T-helper 9 cell (primary cell): ENCODE measurements at places on chromosomes 1 and 21.

DNA sequence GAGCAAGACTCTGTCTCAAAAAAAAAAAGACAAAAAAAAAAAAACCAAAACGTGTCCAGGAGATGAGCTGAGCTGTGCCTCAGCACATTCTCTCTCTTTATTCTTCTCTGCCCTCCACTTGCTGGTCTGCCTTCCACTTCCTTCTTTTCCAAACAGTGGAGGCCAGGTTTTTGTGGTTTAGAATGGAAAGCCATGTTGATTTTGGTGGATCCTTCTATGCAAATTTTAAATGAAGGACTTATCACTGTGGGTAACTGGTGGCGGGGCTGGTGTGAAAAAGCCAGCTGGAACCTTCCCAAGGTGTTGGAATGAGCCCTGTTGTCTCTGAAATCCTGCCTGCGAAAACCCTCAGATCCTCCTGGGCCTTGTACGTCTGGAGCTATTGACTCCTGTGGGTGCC lies 61.9 kb downstream of the PTPRU start:
- DNase-seq, result no peak

DNA sequence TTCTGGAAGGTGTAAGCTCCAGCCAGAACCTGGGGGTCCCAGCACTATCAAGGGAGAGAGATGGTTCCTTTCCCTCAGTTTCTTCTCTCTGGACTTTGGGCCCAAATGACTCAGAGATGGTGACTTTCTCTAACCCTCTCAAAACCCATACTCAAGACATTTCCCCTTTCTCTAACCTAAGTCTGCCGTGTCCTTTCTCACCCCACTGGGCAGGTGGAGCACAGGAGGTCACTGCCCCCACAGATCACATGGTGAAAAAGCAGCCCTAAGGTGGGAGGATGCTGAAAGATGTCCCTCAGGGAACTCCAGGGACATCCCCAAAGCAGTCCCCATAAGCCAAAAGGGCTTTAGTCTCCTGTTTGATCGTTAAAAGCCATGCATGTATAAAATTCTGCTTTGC lies 173.7 kb downstream of the HIVEP3 start:
- no peak for DNase-seq

- DNase-seq, result no peak
Measured at GRCh38 chr1:93681989-93682412, 364 bp upstream of the BCAR3 start.

GRCh38 chr1:8988618-8988967 lies 37.6 kb downstream of the SLC2A7 start:
- DNase-seq, result no peak

- no peak for DNase-seq
Measured at GRCh38 chr1:11494771-11495170, 15.8 kb downstream of the DISP3 start.

GRCh38 chr1:113692342-113692741 lies 66.9 kb downstream of the PHTF1 start:
- DNase-seq, result no peak

- no peak for DNase-seq
Measured at GRCh38 chr1:203426870-203427269, 48.7 kb upstream of the PRELP start.

DNA sequence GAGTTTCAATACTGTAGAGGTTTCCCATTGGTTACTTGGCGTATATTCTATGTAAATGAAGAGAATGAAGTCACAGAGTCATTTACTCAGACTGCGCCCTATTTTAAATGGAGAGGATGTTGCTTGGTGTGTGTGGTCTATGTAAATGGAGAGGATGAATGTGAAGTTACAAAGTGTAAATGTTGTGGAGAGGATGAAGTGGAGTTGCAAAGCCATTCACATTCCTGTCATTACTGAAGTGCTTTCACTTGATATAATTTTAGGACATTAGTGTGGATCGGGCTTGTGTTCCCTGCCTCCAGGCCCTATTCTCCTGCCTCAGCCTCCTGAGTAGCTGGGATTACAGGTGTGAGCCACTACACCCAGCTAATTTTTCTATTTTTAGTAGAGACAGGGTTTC lies 99.4 kb upstream of the CACYBP start:
- DNase-seq, result no peak

- no peak for DNase-seq
Measured at GRCh38 chr1:246295340-246295739, 211.7 kb downstream of the SMYD3 start.

GRCh38 chr21:35426469-35426868 lies 377.4 kb upstream of the RUNX1 start:
- no peak for DNase-seq

DNA sequence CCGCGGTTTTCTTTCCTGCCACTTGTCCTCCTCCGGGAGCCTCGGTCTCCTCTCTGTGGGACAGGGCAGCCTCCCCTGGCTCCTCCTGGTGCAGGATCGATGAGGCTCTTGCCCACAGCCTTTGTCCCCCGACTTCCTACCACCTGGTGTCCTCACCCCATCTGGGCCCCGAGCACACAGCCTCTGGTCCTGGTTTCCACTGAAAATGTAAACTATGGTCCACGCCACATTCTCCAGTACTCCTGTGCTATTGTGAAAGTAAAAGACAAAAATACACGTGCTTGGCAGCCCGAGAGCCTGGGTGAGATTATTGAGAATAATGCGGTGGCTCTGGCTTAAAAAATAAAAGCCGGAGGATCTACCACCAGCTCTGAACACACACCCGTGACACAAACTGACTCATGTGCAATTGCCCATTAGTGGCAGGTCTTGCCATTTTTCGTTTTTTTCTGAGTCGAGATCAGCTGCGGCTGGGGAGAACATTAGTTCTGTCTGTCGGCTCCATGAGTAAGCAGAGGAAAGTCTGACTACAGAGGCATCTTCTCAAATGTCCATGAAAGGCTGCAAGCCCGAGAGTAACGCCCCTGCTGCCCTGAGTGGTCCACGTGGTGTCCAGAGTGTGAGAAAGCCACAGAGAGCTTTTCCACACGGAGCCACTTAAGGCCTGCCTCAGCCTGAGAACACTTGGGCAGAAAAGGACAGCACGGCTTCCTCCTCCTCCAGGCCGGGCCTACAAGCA lies 5.7 kb upstream of the COL6A2 start:
- no peak for DNase-seq

GRCh38 chr21:35390013-35390776 lies 341.1 kb upstream of the RUNX1 start:
- no peak for DNase-seq

DNA sequence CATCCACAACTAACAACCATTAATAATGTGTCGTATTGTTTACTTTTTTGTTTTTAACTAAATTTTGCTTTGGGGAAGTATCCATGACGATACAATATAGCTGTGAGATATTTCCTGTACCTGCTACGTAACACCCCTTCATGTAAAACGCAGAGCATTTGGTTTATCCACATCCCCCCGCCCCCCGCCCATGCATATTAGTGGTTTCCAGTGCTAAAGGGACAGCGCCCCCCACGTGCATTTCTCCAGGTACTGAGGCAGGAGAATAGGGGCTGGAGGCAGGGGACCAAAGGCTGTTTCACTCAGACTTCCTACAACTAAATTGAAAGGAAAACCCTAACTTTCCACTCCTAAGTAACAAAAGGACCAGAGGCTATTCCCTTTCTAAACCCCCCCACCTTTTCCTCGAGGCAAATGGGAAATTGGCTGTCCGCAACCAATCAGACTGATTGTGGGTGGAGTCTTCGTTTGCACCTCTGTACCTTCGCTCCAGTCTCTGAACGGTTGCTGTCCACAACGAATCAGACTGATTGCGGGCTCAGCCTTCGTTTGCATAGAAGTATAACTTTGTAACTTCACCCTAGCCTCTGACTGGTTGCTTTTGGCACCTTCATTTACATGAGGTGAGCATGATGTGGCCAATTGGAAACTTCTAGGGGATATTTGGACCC lies 12.2 kb upstream of the RIPK4 start:
- no peak for DNase-seq

DNA sequence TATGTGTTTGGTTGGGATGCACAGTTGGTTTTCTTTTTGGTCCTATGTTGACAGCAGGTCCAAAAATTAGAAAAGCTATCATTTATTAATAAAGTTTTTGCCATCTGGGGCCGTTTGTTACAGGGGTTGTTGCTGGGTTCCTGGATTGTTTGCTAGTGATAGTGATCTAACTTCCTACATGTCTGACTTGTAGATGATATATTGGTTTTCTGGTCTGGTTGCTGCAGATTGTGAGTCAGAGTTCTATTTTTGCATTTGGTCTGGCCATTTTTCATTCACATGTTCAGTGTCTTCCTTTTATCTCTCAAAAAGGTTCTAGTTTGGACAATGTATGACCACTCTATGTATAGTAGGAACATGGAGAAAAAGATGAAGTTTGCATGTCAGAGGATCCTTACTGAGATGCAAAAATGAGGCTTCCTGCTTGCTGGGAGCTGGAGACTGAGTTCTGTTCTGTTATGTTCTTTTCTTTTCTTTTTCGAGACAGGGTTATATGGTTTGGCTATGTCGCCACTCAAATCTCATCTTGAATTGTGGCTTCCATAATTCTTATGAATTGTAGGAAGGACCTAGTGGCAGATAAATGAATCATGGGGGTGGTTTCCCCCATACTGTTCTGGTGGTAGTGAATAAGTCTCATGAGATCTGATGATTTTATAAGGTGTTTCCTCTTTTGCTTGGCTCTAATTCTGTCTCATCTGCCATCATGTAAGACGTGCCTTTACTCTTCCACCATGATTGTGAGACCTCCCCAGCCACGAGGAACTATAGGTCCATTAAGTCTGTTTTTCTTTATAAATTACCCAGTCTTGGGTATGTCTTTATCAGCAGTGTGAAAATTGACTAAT lies 4.2 kb upstream of the NVL start:
- no peak for DNase-seq

GRCh38 chr1:11923069-11923826 lies 3.0 kb downstream of the KIAA2013 start:
- no peak for DNase-seq

DNA sequence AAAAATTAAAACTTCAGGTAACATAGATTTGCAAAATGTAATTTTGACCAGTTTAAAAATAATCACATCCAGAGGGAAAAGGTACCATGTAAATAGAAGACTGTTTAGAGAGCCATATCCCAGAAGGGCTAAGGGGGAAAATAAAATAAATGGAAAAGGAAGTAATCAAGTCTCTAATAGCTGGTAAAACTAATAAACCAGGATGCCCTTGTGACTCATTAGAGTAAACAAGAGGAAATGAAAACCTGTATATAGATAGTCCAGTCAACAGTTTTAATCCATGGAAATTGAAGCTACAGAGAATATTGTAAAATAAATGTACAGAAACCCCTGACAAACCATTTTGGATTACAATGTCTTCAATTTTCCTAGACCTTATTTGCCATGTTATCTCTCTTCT lies 698.0 kb upstream of the RGS18 start:
- no peak for DNase-seq

DNA sequence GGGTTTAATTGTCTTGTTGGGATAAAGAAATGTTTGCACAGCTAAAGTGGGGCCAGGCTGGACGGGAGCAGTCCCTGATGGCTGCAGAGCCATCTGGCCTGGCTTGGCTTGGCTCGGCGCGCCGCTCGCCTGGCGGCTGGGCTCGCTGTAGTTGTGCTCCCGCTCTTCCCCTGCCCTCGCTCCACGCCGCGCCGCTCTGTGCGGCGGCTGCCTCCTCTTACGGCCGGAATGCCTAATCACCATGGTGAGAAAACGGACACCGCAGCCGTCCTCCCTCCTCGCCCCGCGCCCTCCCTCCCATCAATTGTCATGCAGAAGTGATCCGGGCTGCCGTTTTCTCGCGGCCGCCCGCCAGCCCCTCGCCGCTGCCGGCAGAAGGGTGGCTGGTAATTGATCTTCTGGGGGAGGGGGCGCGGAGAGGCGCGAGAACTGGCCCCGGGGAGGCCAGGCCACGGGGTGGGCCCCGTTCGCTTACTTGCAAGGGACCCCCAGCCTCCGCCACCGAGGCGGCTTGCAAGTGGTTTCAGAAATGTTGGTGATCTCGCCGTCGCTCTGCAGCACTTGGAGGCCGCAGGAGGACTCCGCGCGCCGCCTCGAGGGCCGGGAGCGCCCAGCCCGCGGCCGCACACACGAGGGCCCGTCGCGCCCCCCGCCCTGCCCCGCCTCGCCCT lies 12.4 kb downstream of the RNF220 start:
- DNase-seq, result no peak

DNA sequence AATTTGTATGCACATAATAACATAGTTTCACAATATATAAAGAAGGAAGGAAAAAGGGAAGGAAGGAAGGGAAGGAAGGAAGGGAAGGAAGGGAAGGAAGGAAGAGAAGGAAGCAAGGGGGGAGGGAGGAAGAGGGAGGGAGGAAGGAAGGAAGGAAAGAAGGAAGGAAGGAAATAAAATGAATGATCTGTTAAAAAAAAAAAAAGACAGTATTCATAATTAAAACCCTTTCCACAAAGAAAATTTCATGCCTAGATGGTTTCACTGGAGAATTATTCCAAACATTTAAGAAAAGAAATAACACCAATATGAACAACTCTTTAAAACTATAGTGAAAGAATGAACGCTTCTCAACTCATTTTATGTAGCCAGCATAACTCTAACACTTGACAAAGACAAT lies 44.8 kb downstream of the CDKN2C start:
- no peak for DNase-seq

DNA sequence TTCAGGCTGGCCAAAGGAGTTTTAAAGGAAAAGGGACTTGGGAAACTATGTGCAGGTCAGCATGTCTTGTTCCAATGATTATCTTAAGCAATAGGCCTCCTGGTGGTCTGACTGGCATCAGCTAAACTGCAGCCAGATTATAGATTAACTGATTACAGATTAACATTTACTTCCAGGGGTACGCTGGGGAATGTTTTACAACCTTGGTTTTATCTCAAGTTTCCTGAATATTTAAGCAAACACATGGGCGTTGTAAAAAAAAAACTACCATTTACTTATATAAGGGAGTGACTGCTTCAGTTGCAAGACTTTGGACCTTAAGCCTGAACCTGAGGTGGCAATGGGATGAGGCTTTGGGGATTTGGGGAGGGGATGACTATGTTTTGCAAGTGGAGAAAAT lies 600.6 kb upstream of the B3GALT2 start:
- DNase-seq, result no peak

- DNase-seq, result no peak
Measured at GRCh38 chr1:234631721-234632125, 21.7 kb upstream of the IRF2BP2 start.

- no peak for DNase-seq
Measured at GRCh38 chr1:45001011-45001481, 10.1 kb downstream of the HECTD3 start.

DNA sequence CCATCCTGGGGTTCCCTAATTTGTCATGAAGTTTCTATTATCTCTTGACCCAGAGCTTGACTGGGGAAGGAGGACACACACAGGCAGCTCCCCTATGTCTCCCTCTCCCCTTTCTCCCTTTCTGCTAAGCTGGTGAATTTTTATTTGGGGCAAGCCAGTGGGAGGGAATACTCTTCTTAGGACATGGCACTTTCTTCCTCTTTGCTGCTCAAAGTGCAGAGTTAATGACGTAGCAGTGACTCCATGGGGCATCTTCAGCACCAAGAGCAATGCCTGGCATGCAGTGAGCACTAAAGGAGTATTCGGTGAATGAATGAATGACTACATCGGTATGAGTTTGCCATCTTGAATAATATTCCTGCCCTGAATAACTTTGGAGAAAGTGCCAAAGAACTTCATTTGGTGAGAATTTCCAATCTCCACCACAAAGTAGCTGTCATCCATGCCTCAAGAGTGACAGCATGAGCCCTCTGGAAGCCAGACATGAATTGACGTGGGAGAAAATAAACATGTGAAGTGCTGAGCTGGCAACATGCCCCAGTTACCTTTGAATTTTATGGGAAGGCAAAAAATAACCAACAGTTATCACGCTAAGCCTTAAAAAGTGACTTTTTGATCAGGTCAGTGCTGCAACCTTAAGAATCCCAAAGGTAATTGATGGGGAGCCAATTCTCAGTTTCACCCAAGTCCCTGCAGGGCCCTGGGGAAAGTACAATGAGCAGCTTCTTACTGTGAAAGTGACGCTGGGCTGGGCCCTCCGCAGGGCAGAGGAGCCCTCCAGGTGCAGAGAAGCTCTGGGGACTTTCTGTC lies 22.1 kb upstream of the ATF3 start:
- DNase-seq, result no peak
